RKO (cell line): ENCODE measurements at places on chromosomes 3 and 15.

GRCh38 chr3:37114251-37115145 is 59.9 kb downstream of the LRRFIP2 start:
- DNase-seq, result peak; percentile 67

DNA sequence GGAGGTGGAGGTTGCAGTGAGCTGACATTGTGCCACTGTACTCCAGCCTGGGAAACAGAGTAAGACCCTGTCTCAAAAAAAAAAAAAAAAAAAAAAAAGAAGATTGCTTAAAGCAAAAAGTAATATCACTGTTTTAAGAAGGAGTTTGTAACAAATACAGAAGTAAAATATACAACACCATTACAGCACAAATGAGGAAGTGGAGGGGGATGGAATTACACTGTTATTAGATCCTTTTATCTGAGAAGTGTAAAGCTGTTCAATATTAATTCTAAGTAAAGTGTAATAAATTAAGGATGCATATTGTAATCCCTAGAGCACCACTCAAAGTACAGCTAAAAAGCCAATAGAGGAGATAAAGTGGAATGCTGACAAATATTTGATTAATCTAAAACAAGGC is 47.0 kb upstream of the SNRPA1 start:
- no peak for DNase-seq

GRCh38 chr3:129063841-129064482 is 3.4 kb downstream of the GP9 start:
- no peak for DNase-seq

DNA sequence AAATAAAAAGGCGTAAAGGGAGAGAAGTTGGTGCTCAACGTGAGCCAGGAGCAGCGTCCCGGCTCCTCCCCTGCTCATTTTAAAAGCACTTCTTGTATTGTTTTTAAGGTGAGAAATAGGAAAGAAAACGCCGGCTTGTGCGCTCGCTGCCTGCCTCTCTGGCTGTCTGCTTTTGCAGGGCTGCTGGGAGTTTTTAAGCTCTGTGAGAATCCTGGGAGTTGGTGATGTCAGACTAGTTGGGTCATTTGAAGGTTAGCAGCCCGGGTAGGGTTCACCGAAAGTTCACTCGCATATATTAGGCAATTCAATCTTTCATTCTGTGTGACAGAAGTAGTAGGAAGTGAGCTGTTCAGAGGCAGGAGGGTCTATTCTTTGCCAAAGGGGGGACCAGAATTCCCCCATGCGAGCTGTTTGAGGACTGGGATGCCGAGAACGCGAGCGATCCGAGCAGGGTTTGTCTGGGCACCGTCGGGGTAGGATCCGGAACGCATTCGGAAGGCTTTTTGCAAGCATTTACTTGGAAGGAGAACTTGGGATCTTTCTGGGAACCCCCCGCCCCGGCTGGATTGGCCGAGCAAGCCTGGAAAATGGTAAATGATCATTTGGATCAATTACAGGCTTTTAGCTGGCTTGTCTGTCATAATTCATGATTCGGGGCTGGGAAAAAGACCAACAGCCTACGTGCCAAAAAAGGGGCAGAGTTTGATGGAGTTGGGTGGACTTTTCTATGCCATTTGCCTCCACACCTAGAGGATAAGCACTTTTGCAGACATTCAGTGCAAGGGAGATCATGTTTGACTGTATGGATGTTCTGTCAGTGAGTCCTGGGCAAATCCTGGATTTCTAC is at the start of gene RARB:
TSS of gene RARB (plus strand) at position 322 of the 847 bp plus-strand sequence. CDS start at position 791, 469 bp downstream.
- no peak for DNase-seq

DNA sequence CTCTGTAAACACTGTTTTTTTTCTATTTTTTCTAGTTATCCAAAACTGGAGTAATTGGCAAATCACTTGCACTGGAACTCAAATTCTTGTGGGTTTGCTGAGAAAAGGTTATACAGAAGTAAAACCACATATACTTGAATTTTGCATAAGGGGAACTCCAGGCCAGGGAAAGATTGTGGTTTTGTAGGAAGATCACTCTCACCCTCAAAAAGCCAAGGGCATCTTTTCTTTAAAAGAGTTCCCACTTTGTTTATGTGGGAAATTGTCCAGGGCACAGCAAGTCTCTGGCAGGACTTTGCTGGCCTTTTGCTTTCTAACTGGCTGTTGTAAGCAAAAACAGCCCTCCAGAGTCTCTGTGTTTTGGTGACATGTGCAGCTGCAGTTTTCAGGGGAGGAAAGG is 340.3 kb upstream of the RBMS3 start:
- no peak for DNase-seq

GRCh38 chr3:23746441-23746840 is 59.3 kb upstream of the UBE2E1 start:
- no peak for DNase-seq

DNA sequence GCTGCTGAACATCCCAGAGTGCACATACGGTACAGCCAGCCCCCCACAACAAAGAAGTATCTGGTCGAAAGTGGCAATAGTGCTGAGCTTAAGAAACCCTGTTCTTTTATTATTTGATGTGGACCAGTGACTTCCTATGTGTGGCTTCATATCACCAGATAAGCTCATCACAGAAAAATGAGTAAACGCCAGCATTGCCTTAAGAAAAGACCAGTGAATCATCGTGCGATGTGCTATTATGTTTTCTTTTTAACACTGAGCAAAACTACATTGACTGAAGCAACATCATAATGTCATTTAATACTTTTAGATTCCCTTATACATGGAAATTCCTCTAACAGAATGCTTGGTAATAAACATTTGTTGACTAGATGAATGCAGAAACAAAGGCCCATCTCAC is 45.2 kb upstream of the ARRDC4 start:
- no peak for DNase-seq

DNA sequence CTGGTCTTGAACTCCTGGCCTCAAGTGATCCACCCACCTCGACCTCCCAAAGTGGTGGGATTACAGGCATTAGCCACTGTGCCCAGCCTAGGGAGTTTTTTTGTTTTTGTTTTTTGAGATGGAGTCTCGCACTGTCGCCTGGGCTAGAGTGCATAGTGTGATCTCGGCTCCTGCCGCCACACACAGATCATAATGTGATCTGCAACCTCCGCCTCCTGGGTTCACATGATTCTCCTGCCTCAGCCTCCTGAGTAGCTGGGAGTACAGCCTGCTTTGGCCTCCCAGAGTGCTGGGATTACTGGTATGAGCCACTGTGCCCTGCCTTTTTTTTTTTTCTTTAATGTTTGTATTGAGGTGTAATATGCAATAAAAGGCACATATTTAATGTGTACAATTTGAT is 78.2 kb downstream of the SMAD3 start:
- no peak for DNase-seq

- DNase-seq, result no peak
These were observed 20.9 kb downstream of the GABRR3 start for GRCh38 chr3:98014268-98014585.

GRCh38 chr15:100959066-100960050 is 40.2 kb downstream of the LRRK1 start:
- DNase-seq, result no peak

GRCh38 chr3:54432975-54433374 is 310.6 kb downstream of the CACNA2D3 start:
- no peak for DNase-seq

DNA sequence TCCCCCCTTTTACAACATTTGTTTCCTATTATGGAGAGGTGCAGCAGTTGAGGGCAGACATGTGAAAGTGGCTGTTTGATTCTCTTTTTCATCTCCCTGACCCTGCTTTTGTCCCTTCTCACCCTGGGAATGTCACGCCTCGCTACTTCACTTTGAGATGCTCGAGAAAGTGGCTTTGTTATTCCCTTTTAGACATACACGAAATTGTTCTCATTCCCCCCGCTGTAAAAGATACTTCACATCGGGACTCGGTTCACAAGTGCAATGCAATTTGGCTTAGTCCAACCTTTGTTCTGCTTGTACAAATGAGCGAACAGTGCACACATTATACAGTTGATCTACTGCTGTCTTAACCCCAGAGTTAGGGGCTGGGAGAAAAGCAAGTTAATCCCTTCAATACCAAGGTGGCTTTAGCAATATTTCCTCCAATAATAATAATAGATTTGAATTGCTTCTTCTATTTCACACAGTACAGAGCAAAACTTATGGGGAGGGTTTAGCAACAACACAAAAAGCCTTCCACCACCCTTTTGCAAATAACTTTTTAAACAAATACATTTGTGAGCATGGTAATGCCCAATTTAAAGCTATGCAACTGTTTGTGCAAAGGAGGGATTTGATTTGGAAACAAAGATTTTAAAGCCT is 5.7 kb upstream of the FOXB1 start:
- DNase-seq, result no peak

GRCh38 chr3:98038286-98038685 is 3.2 kb upstream of the GABRR3 start:
- DNase-seq, result no peak

DNA sequence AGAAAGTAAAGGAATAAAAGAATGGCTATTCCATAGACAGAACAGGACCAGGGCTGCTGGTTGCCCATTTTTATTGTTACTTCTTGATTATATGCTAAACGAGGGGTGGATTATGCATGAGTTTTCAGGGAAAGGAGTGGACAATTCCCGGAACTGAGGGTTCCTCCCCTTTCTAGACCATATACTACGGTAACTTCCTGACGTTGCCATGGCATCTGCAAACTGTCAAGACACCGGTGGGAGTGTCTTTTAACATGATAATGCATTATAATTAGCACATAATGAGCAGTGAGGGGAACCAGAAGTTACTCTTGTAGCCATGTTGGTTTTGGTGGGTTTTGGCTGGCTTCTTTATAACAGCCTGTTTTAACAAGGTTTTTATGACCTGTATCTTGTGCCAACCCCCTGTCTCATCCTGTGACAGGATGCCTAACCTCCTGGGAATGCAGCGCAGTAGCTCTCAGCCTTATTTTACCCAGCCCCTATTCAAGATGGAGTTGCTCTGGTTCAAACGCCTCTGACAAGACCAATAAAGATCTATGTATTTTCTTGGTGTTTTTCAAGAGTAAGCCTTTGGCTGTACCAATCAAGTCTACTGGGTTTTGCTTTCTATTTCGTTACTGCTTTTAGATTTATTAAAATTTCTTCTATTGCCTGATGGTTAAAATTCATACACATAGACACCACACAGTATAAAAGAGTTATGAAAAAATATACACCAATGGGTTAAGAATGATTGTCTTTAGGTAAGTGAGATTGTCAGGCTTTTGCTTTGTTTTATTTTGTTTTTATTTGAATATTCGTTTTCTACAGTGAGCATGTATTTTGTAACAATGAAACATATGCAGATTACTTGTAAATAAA is 37.4 kb upstream of the CTDSPL start:
- no peak for DNase-seq

DNA sequence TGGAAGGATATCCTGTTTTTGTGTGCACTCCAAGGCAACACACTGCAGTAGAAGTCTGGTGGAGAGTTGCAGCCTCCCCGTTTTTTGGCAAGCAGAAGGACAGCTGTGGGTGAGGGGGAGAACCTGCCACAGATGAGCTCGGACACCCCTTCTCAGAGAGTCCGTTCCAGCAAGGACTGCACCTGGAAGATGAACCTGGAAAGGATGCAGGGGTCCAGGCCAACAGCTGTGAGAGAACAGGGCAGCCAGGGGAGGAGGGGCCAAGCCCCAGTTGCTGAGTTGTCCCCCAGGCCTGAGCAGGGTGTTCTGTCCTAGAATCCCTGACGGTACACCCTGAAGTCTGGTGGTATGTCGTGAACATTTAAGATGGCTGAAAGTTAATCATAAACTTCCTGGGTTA is 30.2 kb downstream of the ZXDC start:
- DNase-seq, result no peak

- DNase-seq, result peak; percentile 7
These were observed 66.7 kb upstream of the GOLGA8B start for GRCh38 chr15:34650177-34650576.

DNA sequence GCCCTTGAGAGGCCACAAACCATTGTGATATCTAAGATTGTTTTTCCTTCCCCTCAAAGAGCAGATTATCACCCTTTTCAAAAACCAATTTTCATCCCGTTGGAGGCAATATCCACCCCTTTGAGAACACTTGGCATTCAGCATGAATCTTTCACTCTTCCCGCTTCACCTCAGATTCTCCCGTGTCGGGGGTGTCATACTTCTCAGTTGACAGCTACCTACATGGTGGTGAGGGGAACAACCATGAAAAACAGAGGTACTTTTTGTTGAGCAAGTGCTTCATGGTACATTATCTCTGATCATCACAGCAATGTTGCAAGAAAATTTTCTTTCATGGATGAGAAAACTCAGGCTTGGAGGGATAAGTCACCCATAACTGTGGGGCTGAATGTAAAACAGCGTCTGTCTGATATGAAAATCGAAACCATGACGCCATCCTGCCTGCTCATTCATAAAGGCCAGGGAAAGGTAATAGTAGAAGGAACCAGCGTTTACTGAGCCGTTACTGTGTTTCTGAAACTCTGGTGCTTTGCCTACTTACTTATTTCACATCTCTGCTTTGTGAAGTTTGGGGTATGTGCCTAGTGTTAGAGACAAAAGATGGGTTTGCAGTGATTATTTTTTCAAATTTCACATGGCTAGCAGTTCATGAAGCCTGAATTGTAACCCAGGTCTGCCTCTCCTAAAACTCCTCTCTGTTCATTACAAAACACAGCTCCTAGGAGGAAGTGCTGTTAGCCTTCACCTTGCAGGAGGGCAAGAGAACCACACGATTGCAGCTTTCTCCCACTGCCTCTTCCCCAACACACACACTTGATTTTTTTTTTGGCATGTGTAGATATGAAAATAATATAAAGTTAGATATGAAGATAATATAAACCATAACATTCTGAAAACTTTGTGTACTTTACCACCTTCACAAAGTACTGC is 35.4 kb downstream of the SV2B start:
- DNase-seq, result no peak

- no peak for DNase-seq
These were observed 20.2 kb downstream of the ICE2 start for GRCh38 chr15:60458721-60459120.

- DNase-seq, result no peak
These were observed 12.7 kb downstream of the SEMA3G start for GRCh38 chr3:52432225-52432624.

DNA sequence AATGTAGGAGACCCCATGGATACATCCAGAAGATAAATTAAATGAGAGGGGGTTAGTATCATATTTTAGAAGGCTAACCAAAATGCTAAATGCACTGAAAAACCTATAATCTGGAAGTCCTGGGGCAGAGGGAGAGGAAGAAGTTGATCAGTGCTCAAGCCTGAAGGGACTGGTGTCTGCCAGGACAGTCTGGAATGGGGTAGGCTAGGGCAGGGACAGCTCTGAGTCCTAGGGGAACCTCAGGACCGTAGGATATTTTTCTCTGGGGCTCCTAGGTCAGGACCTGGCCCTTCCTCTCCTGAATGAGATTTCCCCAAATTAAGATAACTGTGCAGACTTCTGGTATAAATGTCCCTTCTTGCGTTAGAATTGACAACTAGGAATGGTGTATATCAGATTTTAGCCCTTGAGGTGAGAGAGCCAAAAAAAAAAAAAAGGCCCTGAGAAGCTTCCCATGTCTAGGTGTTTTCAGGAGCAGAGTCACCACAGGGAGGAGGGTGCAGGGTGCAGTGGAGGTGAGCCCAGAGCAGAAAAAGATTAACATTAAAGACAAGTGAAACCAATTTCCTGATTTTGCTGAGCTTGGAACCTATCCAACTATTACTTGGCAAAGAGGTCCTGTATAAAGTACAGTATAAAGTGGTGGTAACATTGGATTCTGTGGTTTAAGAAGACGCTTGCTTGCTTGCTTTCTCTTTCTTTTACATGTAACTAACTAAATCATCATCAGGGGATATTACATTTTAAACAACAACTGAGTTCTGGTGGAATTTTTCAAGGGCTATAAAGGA is 63.5 kb downstream of the HACD2 start:
- DNase-seq, result no peak
